ENCODE measurements at places on chromosomes 13 and 19. TPM values are rescaled to one million over a fixed set of nuclear protein-coding genes. Genes with fewer than 3 reads are reported as not detected.

- H3K27me3 ChIP-seq = no peaks in the 10 kb centered on the region
- DNase-seq = no peak
- H3K36me3 ChIP-seq = no peaks in the 10 kb centered on the region
- H3K4me1 ChIP-seq = no peaks in the 10 kb centered on the region
Observed at GRCh38 chr13:108428691-108429090, 159.2 kb downstream of the TNFSF13B start.

- no peak overlapping the region for H3K27ac ChIP-seq
- peak; percentile 55 for DNase-seq
- no peak overlapping the region for H3K4me3 ChIP-seq
- H3K4me1 ChIP-seq = peaks cover 23% of the 10 kb centered on the region
- no peaks in the 10 kb centered on the region for H3K36me3 ChIP-seq
Observed at GRCh38 chr19:53958168-53958571, 4.6 kb upstream of the CACNG8 start.

- no peaks in the 10 kb centered on the region for H3K4me1 ChIP-seq
- no peak overlapping the region for H3K27ac ChIP-seq
- H3K4me3 ChIP-seq = no peak overlapping the region
- no peak for DNase-seq
- H3K27me3 ChIP-seq = no peaks in the 10 kb centered on the region
- H3K36me3 ChIP-seq = no peaks in the 10 kb centered on the region
Observed at GRCh38 chr13:113400621-113401451, 36.9 kb upstream of the GRTP1 start.

- no peak overlapping the region for H3K27ac ChIP-seq
- no peaks in the 10 kb centered on the region for H3K36me3 ChIP-seq
- peak; percentile 75 for DNase-seq
- H3K27me3 ChIP-seq = peaks cover 11% of the 10 kb centered on the region
Observed at GRCh38 chr19:17775245-17775927, 19.6 kb upstream of the B3GNT3 start.

- peaks cover 83% of the 10 kb centered on the region for H3K27me3 ChIP-seq
- peaks cover 5% of the 10 kb centered on the region for H3K36me3 ChIP-seq
- no peak for DNase-seq
- H3K4me1 ChIP-seq = no peaks in the 10 kb centered on the region
Observed at GRCh38 chr19:33193269-33193864, 763 bp upstream of the LRP3 start.

NCAN gene
- not detected for total RNA-seq

DNA sequence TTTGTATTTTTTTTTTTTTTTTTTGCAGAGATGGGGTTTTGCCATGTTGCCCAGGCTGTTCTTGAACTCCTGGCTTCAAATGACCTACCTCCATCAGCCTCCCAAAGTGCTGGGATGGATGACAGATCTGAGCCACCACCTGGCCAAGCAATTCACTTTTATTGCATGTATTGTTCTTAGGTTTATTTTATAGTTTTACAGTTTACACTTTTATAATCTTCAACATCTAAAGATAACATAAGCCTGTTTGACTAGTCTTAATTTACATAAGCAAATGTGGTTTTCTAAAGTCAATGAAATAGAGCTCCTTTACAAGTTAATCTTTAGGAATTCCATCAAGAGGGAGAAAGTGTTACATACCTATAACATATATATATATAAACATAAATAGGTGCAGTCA lies 9.5 kb upstream of the MPV17L2 start:
- no peak for DNase-seq
- H3K4me1 ChIP-seq = no peaks in the 10 kb centered on the region
- H3K36me3 ChIP-seq = no peaks in the 10 kb centered on the region
- no peak overlapping the region for H3K27ac ChIP-seq
- H3K27me3 ChIP-seq = no peaks in the 10 kb centered on the region

DNA sequence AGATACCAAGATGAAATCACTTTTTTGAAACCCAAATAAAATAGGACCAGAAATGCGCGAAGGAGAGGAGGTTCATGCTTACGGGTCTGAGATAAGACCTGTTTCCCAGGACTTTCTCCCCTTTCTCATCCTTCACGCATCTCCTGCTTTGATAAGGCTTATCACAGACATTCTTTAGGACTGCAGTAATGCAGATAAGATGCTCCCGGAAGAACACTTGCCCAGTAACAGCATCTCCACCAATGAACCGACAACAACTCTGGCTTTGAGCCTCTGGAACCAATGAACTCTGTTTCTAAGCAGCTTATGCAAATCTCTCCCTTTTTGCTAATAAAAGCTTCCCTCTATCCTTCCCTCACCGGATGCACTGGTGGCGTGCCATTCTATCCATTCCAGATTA lies 783.4 kb upstream of the ARGLU1 start:
- H3K36me3 ChIP-seq = no peaks in the 10 kb centered on the region
- no peaks in the 10 kb centered on the region for H3K4me1 ChIP-seq
- no peak overlapping the region for H3K27ac ChIP-seq
- no peak for DNase-seq

All from Calu3 (cell line).